ENCODE measurements at places on chromosomes 3 and 15.
A peak's percentile ranks its signal among the peaks of the same experiment; 100 is the strongest.

DNA sequence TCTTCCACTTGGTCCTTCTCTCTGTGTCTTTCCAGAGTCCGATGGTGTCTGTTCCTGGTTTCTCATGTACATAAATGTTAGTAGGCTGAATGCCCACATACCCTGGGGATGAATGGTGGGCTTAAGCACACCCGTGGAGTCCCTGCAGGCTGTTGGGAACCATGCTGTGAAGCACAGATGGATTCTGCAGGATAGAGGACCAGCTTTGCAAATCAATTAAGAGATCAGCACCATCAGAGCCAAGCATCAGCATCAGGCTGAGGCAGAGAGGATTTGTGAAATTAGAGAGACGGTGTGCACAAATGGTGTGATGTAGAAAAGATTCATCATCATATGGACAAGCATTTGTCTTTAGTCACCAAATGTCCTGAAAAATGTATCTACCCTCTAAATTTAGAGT is 127.1 kb downstream of the SV2B start:
- DNase-seq, result no peak

- DNase-seq, result no peak
Measured at GRCh38 chr3:164577667-164578210, 500.6 kb downstream of the SI start.

DNA sequence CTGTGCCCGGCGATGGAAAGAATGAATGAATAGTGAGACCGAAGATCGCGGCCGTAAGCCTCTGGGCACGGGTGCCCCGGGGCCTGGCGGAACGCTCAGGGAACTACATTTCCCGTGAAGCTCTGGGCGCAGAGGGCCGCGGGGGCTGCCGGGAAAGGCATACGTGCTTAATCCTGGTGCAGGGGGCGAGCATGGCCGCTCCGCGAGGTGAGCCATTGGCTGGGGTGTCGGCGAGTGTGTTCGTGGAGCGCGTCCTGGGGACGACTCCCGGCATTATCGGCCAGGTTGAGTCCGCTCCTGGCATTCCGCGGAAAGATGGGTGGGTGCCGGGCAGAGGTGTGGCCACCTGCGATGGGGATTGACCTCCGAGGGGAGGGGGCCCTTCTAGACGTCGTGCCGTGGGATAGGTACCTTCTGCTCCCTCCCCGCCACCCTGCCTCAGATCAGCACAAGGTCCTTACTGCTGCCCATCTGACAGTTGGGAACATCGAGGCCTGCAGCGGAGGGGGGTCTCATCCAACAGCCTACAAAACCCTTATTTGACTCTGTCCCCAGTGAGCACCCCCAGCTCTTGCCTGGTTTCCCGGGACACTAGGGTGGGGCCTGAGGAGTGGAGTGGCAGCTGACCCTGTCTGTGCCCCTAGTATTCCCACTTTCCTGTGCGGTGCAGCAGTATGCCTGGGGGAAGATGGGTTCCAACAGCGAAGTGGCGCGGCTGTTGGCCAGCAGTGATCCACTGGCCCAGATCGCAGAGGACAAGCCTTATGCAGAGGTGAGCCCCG is at the start of gene MPI:
Gene MPI (plus strand): TSS at position 160 of the 782 bp plus-strand sequence. CDS start 32 bp downstream, at position 192.
- DNase-seq, result peak; percentile 85

DNA sequence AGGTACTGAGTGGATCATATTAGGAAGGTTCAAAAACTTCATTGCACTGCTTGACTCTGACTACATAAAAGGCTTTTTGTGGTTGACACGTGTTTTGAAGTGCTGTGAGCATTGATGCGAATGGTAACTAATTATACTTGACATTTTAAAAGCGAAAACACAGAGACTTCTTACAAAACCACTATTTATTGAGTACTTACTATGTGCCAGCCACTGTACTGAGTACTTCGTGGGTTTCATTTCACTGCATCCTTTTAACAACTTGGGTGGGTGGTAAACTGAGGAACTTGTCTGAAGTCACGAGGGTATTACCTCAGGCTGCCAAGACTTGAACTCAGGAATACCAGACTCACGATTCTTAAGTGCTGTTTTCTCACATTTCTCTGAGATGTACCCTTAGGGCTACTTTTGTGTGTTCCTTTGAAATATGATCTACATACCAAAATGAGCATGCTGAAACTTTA is 45.3 kb upstream of the PPP4R2 start:
- no peak for DNase-seq

DNA sequence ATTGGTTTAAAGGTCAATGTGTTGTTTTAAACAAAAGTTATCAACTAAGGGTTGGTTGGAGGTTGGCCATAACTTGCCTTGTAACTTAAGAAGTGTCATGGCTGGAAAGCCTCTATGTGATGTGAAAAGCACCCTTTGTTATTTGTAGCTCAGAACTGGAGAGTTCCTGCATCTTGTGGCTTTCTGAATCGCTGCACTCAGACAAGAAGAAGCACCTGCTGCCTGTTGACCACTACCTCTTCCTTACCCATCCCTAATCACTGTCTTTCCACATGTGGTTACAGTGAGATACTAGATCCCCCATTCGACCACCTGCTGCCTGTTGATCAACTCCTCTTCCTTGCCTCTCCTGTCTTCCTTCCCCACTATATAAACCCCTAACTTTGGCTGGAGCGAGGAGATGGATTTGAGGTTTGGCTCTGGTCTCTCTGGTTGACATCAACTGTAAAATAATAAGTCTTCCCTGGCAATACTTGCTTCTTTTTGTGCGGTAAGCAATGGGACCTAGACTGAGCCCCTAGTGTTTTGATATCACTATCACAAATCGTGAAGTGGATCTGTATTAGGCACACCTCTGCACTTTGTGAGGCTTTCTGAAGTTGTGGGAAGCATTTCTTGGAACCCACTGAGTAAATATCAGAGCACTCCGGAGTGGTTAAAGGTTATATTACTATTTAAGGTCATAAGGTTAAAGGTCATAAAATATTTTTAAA is 13.8 kb downstream of the RPL39L start:
- DNase-seq, result no peak

DNA sequence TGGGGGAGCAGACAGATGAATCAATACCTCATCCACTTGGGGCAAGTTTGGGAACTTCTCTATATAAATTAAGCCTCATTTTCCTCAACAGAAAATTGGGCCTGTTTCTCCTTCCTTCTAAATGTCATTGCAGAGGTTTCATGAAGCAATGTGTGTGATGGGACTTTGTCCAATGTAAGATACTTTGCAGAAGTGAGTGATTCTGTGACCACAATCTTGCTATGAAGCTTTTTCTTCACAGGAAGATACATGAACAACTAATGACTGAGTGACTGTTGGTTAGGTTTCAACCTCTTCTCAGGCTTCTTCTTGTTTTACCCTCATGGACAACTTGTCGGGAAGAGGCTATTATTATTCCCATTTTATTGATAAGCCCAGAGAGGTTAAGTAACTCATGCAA is 11.0 kb downstream of the TMEM45A start:
- DNase-seq, result no peak

GRCh38 chr15:66565741-66566144 is at the start of gene LCTL:
Gene LCTL, minus strand, starts transcription at chr15:66565998. Its CDS starts 633 bp downstream, at chr15:66565365.
- no peak for DNase-seq

- DNase-seq, result no peak
Measured at GRCh38 chr3:86991840-86992435, 989 bp upstream of the VGLL3 start.

GRCh38 chr3:171397089-171397488 is 63.1 kb downstream of the TNIK start:
- no peak for DNase-seq

DNA sequence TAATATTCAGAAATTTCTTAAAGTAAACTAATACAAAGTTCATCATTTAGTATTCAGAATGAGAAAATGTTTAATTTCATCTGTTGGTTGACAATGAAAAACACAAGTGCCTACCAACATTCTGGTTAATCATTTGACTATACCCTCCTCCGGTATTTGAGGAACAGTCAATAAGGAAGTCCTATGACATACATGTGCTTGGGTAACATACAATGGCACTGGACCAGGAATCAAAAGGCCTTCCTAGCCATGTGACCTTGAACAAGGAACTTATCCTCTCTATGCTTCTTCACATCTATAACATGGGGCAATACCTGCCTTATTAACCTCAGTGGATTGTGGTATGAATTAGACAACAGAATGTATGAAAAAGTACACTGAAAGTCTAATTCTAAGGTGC is 65.8 kb downstream of the ZNF280D start:
- no peak for DNase-seq

DNA sequence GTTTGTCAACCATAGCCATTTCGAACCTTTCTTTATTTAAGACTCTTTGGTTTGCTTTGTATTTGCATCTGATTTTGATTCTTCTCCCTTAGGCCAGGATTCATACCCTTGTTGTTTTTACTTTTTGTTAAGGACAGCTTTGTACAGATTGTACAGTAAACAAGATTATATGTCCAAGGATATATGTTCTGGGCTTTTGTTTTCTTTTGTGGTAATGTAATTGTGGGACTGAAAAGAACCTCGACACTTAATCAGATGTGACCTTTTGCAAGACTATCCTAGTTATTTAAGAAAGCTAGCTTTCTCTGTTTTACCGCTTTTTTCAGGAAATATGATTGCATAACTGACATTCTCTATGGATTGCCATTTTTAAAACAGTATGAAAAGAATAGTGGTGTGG is 67.0 kb upstream of the SAMMSON start:
- no peak for DNase-seq

- DNase-seq, result no peak
Measured at GRCh38 chr3:25831578-25831977, 41.7 kb downstream of the OXSM start.

DNA sequence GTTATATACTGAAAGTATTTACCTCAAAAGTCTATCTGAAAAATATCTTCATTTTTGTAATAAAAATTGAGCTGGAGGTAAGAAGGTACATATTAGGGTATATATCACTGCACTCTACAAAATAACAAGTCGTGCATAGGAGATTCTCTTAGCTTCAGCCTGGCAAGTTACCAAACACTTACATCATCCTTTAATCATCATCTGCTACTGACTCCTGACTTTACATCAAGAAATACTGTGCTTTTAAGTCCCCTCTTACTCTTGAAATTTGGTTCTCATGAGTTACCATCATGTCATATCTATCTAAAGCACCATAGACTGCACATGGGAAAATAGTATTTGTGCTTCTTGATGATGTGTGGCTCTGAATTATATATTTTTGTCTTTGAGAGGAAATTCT is 50.8 kb downstream of the LYSMD4 start:
- no peak for DNase-seq

- DNase-seq, result no peak
Measured at GRCh38 chr3:125055331-125055912, 375 bp downstream of the HEG1 start.

DNA sequence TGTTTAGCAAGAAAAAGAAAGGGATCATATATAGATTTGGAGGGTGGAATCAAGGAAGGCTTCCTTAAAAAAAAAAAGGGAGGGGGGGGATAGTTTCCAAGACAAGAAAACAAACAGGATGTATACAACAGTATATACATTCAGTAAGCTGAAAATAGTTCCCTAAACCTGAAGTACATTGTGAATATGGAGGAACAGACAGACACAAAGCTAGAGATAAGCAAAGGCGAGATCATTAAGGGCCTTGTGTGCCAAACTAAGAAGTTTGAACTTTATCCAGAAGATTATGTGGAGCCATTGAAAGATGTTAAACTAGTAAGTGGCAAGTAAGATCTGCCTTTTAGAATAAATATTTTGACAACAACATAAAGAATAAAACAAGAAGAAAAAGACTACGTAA is 93.3 kb upstream of the IMPG2 start:
- DNase-seq, result no peak

GRCh38 chr3:114336122-114336697 is 42.4 kb downstream of the TIGIT start:
- DNase-seq, result no peak

- DNase-seq, result no peak
Measured at GRCh38 chr15:38593524-38593923, 28.9 kb upstream of the RASGRP1 start.

GRCh38 chr15:98953000-98953787 is 54.4 kb downstream of the PGPEP1L start:
- no peak for DNase-seq

GRCh38 chr3:122793568-122794416 is at the start of gene HSPBAP1:
Gene HSPBAP1, minus strand, starts transcription at chr3:122793831. Its CDS starts 151 bp downstream, at chr3:122793680.
- peak; percentile 95 for DNase-seq

DNA sequence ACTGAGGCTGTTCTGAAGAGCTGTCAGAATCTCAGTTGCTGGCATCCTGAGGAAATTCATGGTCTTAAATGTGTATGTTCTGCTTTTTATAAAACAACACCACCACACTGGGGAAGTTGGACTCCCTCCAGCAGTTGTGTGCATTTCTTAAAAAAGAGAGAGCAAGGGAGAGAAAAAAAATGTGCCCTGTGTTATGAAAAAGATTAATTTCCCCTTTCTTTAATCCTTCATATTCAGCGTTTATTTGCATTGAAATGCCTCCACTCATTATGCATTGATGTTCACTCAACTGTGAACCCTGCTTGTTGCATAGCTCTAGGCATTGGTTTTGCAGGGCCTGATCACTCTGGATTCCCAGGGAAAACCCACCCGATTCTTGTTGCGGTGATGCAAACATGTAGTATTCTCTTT is 4.4 kb upstream of the ZNF609 start:
- DNase-seq, result no peak

- DNase-seq, result no peak
Measured at GRCh38 chr3:105997800-105998526, 129.2 kb upstream of the CBLB start.

GRCh38 chr3:25542492-25543039 is 114.5 kb downstream of the RARB start:
- DNase-seq, result no peak

- no peak for DNase-seq
Measured at GRCh38 chr3:58164906-58165821, 45.6 kb downstream of the DNASE1L3 start.

DNA sequence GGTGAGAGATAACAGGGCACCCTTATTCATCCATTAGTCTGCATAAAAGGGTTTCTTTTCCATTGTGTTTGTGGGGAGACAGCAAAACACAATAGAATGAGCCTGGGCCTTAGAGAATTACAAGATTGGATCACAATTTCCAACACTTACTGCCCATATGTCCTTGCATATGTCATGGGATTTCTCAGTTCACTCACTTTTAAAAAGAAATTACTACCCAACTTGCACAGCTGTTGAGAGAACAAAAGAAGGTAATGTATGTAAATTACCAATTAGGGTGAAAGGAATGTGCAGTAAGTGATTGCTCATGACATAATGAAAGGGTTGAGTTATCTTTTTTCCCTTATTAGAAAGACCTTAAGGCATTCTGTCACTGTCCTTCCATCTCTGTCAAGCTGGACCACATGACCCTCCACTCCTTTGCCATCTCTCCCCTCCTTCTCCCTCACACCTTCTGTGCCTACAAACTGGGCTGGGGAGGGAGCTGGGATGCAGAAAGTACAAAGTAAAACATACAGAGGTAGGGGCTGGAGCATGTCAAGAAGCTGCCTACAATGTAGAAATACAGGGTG is 244.2 kb downstream of the ZMAT3 start:
- no peak for DNase-seq

DNA sequence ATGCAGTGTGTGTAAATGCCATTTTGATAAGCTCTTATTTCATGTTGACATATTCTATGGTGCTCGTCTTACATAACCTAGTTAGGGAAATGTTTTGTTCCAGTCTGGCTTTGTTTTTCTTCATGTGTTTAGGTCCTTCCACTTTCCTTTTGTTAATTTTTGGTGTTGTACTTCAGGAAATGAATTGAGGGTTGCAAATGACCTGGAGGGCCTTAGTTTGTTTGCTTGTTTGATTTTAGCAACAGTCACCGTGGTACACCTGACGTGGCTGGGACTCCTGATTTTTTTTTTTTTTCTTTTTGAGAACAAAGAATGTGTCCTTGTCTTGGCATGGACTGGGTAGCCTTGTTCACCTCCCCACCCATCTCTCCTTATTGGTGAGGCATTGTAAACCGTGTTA is 114.8 kb downstream of the IGF1R start:
- DNase-seq, result no peak

- DNase-seq, result no peak
Measured at GRCh38 chr3:19073341-19074105, 74.8 kb upstream of the KCNH8 start.

All from coronary artery (tissue), 2 donors.